Stimulated activated CD8-positive, alpha-beta memory T cell treated with anti-CD3 and anti-CD28 coated beads, Interleukin-15, amount 100 ng/mL, for 4 hours (primary cell): ENCODE measurements at places on chromosomes 16 and 17.

GRCh38 chr17:83073389-83074063 lies 5.9 kb upstream of the METRNL start:
- no peak for DNase-seq

DNA sequence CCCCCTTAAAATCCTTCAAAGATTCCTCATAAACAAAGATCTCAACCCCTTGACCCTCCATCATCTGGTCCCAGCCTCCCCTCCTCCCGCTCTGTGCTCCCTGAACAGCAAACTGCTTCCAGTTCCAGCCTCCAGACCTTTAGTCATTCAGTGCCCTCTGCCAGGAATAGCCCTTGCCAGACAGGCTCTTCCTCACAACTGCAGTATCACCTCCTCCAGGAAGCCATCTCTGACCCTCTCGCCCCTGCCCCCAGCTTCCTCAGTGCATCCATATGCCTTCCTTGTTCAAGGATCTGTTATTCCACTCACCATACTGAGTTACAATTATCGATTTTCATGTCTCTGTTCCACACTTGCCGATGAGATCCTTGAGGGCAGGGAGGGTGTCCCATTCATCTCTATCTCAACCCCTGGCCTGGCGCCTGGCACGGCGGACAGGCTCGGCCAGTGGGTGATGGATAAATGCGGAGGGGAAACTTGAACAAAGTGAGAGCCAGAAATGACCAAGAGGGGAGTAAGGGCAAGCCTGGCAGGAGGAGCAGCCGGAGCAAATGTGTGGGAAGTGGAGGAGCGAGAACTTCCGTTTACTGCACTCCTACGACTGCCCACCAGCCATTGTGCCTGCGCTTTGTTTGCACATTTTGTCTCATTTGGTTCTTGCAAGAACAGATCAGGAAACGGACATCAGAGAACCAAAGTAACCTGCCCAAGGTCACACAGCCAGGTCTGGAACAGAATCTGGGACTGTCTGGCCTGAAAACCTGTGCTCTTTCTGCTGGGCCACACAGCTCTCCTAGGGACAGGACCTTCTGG lies 2.0 kb upstream of the NXPH3 start:
- no peak for DNase-seq

- peak; percentile 32 for DNase-seq
These were observed at the start of gene MGAT5B for GRCh38 chr17:76868176-76868668. MGAT5B (plus strand) TSS chr17:76868404; CDS start chr17:76869030, 626 bp downstream.

- no peak for DNase-seq
These were observed 37.7 kb upstream of the PHLPP2 start for GRCh38 chr16:71762186-71762585.

DNA sequence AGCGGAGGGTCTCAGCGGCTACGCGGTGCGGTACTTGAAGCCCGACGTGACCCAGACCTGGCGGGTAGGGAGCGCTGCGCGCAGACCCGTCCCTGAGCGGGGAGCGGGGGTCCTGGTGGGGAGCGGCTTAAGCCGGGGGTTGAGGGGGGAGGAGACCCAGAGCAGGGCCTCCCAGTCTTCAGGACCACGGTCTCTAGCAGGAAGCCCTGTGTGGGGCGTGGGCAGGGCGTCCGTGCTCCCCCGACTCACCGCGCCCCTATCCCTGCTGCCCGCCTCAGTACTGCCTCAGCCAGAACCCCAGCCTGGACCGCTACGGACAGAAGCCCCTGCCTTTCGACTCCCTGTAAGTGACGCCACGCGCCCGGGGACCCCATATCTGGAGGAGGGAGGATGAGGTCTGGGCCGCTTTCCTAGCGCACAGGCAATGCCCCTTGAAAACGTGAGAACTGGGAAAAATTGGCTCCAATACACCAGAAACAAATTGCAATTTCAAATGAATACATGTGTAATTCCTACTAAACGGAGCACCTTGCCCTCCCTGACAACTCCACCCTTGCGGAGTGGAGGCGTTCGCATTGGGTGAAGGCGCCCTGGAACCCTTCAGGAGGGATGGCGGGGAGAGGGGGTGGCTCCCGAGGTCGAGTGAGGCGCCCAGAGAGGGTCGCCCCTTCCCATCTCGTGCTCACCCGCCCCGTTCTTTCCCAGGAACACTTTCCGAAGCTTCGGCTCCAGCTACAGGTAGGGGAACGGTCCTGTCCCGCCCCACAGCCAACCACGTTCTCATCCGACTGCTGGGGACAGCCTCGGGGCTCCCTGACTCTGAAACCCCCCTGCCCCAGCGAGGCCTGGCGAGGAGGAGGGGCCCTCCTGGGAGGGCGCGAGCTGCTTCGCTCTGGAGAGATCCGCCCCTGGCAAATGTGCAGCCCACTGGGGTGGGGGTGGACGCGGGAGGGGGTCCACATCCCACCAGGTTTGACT lies 14.6 kb upstream of the CNGB1 start:
- DNase-seq = no peak
